ENCODE measurements at places on chromosomes 5 and 9. TPM values are rescaled to one million over a fixed set of nuclear protein-coding genes. Genes with fewer than 3 reads are reported as not detected.

Gene CBY3
- 0.50 TPM for total RNA-seq

Gene SLC4A9
- total RNA-seq = not detected

Gene PKD2L2
- not detected for total RNA-seq

DNA sequence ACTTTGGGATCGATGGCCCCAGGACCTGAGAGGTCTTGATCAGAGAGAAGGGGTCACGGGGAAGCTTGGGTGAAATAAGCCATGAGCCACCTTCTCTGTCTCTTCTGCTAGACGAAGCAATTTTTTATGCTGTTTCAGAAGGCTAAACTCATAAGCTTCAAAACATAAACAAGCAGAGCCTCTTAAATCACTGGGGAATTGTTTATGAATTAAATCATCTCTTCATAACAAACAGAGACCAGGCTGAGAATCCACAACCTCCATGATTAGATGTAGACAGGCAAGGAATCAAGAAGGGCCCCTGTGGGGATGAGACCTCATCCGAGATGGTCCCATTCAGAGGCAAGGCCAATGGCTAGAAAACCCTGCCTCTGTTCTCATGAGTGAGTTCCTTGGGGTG is 21.7 kb upstream of the TCOF1 start:
- H3K27ac ChIP-seq = no peak overlapping the region
- no peaks in the 10 kb centered on the region for H3K27me3 ChIP-seq

Gene LCN15
- not detected for total RNA-seq

- peaks cover 2% of the 10 kb centered on the region for H3K27me3 ChIP-seq
- no peaks in the 10 kb centered on the region for H3K36me3 ChIP-seq
- no peaks in the 10 kb centered on the region for H3K4me1 ChIP-seq
These were observed 17.8 kb upstream of the BHMT start for GRCh38 chr5:79093762-79094161.

Gene FAM81B
- not detected for total RNA-seq

GRCh38 chr5:168991311-168991710 is 309.6 kb downstream of the SLIT3 start:
- no peak overlapping the region for H3K4me3 ChIP-seq
- DNase-seq = no peak
- H3K4me1 ChIP-seq = peaks cover 5% of the 10 kb centered on the region
- peaks cover 5% of the 10 kb centered on the region for H3K27me3 ChIP-seq
- no peak overlapping the region for H3K27ac ChIP-seq

Gene FBXO10
- total RNA-seq = 3.8 TPM

GRCh38 chr9:124280176-124280691 is 22.5 kb downstream of the NEK6 start:
- H3K4me1 ChIP-seq = peaks cover 16% of the 10 kb centered on the region
- H3K27ac ChIP-seq = no peak overlapping the region
- H3K4me3 ChIP-seq = no peak overlapping the region
- no peak for DNase-seq
- H3K27me3 ChIP-seq = no peaks in the 10 kb centered on the region
- no peaks in the 10 kb centered on the region for H3K36me3 ChIP-seq

GRCh38 chr5:150649108-150650020 is 8.9 kb downstream of the SYNPO start:
- H3K4me1 ChIP-seq = no peaks in the 10 kb centered on the region
- H3K27me3 ChIP-seq = no peaks in the 10 kb centered on the region
- no peaks in the 10 kb centered on the region for H3K36me3 ChIP-seq
- H3K27ac ChIP-seq = no peak overlapping the region
- no peak for DNase-seq

Gene PRKAA1
- 112 TPM for total RNA-seq

Gene PSAT1
- total RNA-seq = 2.0 TPM

DNA sequence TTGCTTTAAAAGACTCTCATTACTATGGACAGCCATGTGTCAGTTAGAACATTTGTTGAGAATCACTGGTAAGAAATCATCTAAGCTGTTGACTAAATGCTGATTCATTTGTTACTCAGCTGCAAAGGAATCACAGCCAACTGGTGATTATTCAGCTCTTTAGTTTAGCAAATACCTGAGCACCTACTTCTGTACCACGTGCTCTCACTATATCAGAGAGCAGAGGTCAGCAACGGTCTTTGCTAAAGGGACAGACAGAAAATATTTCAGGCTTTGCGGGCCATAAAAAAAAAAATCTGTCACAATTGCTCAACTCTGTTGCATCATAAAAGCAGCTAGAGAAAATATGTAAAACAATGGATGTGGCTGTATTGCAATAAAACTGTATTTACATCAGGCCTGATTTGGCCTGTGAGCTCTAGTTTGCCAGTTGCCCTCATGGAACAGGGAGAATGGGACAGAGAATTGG is 377.6 kb downstream of the DNAH5 start:
- no peaks in the 10 kb centered on the region for H3K4me1 ChIP-seq
- no peaks in the 10 kb centered on the region for H3K27me3 ChIP-seq

GRCh38 chr5:2196416-2196815 is 313.7 kb upstream of the IRX4 start:
- no peak overlapping the region for H3K4me3 ChIP-seq
- no peaks in the 10 kb centered on the region for H3K4me1 ChIP-seq
- H3K27ac ChIP-seq = no peak overlapping the region

GRCh38 chr5:96595300-96596090 is 66.7 kb upstream of the CAST start:
- H3K36me3 ChIP-seq = no peaks in the 10 kb centered on the region
- no peak overlapping the region for H3K4me3 ChIP-seq
- DNase-seq = no peak
- no peaks in the 10 kb centered on the region for H3K4me1 ChIP-seq

DNA sequence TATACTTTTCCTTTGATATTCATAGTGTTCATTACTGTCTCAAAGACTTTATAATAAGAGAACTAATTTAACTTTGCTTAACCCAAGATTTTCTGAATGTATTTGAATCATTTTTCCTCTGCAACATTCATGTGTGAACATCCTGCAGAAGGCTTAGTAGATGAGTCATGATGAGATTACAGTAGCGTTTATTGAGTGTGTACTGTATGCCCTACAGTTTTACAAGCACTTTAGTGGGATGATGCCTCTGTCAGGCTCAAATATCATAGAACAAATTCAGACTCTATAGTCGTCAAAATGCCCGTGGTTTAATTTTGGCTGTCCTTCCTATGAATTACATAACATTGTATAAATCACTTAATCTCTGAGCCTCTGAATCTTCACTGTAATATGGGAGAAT is 41.2 kb downstream of the FYB1 start:
- H3K4me3 ChIP-seq = no peak overlapping the region
- H3K27me3 ChIP-seq = no peaks in the 10 kb centered on the region
- H3K27ac ChIP-seq = peak overlapping the region; percentile 72
- no peaks in the 10 kb centered on the region for H3K36me3 ChIP-seq
- DNase-seq = no peak

GRCh38 chr5:159345336-159345735 is 15.0 kb upstream of the IL12B start:
- H3K27ac ChIP-seq = no peak overlapping the region
- H3K4me3 ChIP-seq = no peak overlapping the region
- peaks cover 21% of the 10 kb centered on the region for H3K4me1 ChIP-seq
- DNase-seq = no peak
- H3K36me3 ChIP-seq = no peaks in the 10 kb centered on the region

GRCh38 chr5:142439207-142439860 is 114.5 kb upstream of the SPRY4 start:
- H3K27ac ChIP-seq = no peak overlapping the region
- no peaks in the 10 kb centered on the region for H3K36me3 ChIP-seq
- H3K27me3 ChIP-seq = no peaks in the 10 kb centered on the region
- no peak overlapping the region for H3K4me3 ChIP-seq

GRCh38 chr5:3715062-3715461 is 119.4 kb downstream of the IRX1 start:
- no peak overlapping the region for H3K4me3 ChIP-seq
- no peak for DNase-seq
- no peaks in the 10 kb centered on the region for H3K27me3 ChIP-seq
- no peaks in the 10 kb centered on the region for H3K4me1 ChIP-seq
- H3K36me3 ChIP-seq = no peaks in the 10 kb centered on the region

Gene CMBL
- total RNA-seq = 0.80 TPM

Gene GRIA1
- total RNA-seq = not detected

Gene PDE6A
- total RNA-seq = not detected

DNA sequence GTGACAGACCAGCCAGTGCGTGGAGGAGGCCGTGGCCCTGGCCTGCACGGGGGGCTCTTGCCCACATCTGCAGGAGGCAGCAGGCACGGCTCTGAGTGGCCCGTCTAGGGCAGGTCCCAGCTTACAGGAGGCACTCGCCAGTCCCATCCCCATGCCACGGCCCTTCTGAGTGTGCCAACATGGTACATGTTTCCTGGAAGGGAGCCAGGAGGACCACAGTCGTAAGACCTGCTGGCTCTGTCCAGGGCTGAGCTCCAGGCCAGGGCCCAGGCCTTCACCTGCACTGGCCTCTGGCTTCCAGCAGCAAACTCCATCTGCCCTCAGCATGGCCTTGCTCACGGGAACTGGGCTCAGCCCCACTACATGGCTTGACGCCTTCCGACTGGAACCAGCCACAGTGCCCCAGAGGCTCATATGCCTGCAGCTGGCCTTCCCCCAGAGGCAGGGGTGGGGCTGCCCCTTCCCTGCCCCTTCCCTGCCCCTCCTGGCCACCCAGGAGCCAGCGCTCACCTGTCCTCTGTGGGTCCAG is 3.8 kb downstream of the NKD2 start:
- DNase-seq = no peak
- H3K27me3 ChIP-seq = peaks cover 6% of the 10 kb centered on the region
- no peak overlapping the region for H3K4me3 ChIP-seq
- no peaks in the 10 kb centered on the region for H3K36me3 ChIP-seq
- H3K4me1 ChIP-seq = no peaks in the 10 kb centered on the region

GRCh38 chr5:45277860-45278259 is 418.3 kb downstream of the HCN1 start:
- no peaks in the 10 kb centered on the region for H3K27me3 ChIP-seq
- no peak overlapping the region for H3K27ac ChIP-seq
- no peak overlapping the region for H3K4me3 ChIP-seq
- H3K4me1 ChIP-seq = no peaks in the 10 kb centered on the region
- H3K36me3 ChIP-seq = no peaks in the 10 kb centered on the region
- no peak for DNase-seq

DNA sequence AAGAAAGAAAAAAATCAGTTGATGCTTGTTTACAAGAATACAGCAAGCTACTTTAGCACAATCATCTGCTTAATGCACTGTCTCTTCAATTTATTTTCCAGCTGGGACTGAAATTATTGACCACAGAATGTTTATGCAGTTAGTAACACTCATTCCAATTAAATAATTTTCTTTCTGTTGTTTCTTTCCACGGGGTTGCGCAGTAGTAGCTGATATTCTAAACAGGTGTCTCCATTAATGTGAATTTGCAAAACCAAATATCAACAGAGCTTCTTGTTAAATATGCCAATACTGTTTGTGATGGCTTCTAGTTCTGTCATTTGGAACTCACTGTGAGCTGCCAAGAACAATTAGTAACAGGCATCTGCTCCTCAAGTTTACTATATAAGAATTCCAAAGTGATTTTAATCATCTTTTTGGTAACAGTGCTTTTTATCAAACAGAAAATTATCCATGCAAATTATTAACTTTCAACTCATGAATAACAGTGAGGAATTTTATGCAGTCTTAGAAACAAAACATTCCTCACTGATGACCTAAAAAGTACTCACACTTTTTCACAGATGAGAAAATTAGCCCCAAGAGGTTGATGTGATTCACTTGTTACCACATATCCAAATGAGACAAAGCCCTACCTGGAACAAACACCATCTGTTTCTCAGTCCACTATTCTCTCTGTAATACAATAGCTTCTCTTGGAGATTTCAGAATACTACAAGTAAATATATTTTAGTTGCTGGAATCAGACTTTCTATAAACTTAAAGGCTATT is 567.6 kb upstream of the RGMB start:
- no peak overlapping the region for H3K4me3 ChIP-seq
- H3K36me3 ChIP-seq = no peaks in the 10 kb centered on the region
- no peaks in the 10 kb centered on the region for H3K27me3 ChIP-seq
- DNase-seq = no peak
- no peaks in the 10 kb centered on the region for H3K4me1 ChIP-seq
